Fibroblast of villous mesenchyme (primary cell): ENCODE measurements at places on chromosomes 1 and 21. TPM values are rescaled to one million over a fixed set of nuclear protein-coding genes. Genes with fewer than 3 reads are reported as not detected.

Gene ADAMTSL4
- total RNA-seq, result 2.9 and 8.6 TPM in 2 replicates

Gene GABRD
- not detected in 2 replicates for total RNA-seq

Gene ACBD6
- total RNA-seq, result 44.5 and 66.0 TPM in 2 replicates

Gene FCER1A
- not detected in 2 replicates for total RNA-seq

Gene GPA33
- total RNA-seq, result not detected in 2 replicates

Gene AIM2
- total RNA-seq, result 0.32 TPM in 1 of 2 replicates, not detected in the other

Gene OPRD1
- total RNA-seq, result under 0.01 TPM in 1 of 2 replicates, not detected in the other
